Pancreas (tissue), 10 donors: ENCODE measurements at places on chromosomes 4 and X. TPM values are rescaled to one million over a fixed set of nuclear protein-coding genes. Genes with fewer than 3 reads are reported as not detected.

Gene TRAM1L1
- polyA plus RNA-seq: 5.0 TPM

Gene DKC1
- polyA plus RNA-seq: 16.8 TPM

Gene OPN1MW
- polyA plus RNA-seq: not detected

Gene CENPVL3
- 0.07 TPM for polyA plus RNA-seq

Gene FAM9C
- not detected for polyA plus RNA-seq

Gene SPP1
- polyA plus RNA-seq: 78.8 TPM

Gene PABPC1L2B
- not detected for polyA plus RNA-seq

Gene CLDN22
- not detected for polyA plus RNA-seq

Gene TMSB15B
- 3.5 TPM for polyA plus RNA-seq

Gene ALAS2
- polyA plus RNA-seq: 0.70 TPM

Gene ITGB1BP2
- polyA plus RNA-seq: 1.1 TPM

Gene MAGEE1
- 3.0 TPM for polyA plus RNA-seq
